ENCODE measurements at places on chromosomes 3 and 15. TPM values are rescaled to one million over a fixed set of nuclear protein-coding genes. Genes with fewer than 3 reads are reported as not detected.

The CNTN3 gene
- 4.1 TPM for polyA plus RNA-seq

The MYL3 gene
- 9.7 TPM for polyA plus RNA-seq

The RBP2 gene
- 80.9 TPM for polyA plus RNA-seq

The IL20RB gene
- 0.59 TPM for polyA plus RNA-seq

The CHRNA3 gene
- 1.7 TPM for polyA plus RNA-seq

The EAF2 gene
- 9.7 TPM for polyA plus RNA-seq
